ENCODE measurements at places on chromosomes 5 and 9. TPM values are rescaled to one million over a fixed set of nuclear protein-coding genes. Genes with fewer than 3 reads are reported as not detected.

- no peak for DNase-seq
- no peak overlapping the region for H3K4me3 ChIP-seq
- H3K27ac ChIP-seq = no peak overlapping the region
- no peaks in the 10 kb centered on the region for H3K4me1 ChIP-seq
Observed at GRCh38 chr5:152113401-152113800, 188.8 kb upstream of the GLRA1 start.

- H3K27me3 ChIP-seq = no peaks in the 10 kb centered on the region
- no peak overlapping the region for H3K27ac ChIP-seq
- DNase-seq = no peak
- H3K4me1 ChIP-seq = peaks cover 27% of the 10 kb centered on the region
- H3K36me3 ChIP-seq = no peaks in the 10 kb centered on the region
- H3K4me3 ChIP-seq = no peak overlapping the region
Observed at GRCh38 chr9:131589993-131590392, 44.7 kb downstream of the PRRT1B start.

- no peaks in the 10 kb centered on the region for H3K4me1 ChIP-seq
- no peak overlapping the region for H3K4me3 ChIP-seq
- no peak for DNase-seq
- H3K27me3 ChIP-seq = no peaks in the 10 kb centered on the region
- no peak overlapping the region for H3K27ac ChIP-seq
Observed at GRCh38 chr9:124477648-124478285, 27.5 kb downstream of the ADGRD2 start.

Gene ZNF354C
- polyA plus RNA-seq = 0.97 TPM

DNA sequence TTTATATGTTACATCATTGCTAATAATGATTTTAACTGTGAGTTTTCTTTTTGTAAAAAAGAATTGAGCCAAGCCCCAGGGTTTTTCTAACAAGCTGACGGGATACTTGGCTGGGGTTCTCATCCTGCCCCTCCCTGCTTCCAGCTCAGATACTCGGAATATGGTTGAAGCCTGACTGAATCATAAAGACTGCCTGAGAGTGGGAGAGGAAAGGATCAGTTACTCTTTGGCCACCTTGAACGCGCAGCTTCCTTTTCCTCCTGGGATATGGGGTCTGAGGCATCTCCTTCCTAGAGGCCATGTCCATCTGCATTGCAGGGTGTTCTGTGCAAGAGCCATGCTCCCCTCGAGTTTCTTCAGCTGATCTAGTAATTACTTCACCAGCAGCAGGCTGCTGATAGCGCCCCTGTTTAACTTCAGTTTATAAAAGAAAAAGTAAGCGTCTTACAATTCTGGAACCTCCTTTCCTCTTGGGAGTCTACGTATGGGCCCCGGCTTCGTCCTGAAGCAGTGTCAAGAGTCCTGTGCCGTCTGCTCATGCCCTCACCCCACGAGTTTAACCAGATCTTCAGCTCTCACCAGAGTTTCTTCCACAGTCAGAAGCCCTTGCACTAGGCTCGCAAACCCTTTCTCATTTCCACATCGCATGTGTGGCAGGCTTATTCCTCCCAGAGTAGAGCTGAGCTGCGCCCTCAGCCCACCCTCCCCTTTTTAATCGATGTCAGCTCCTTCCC, 130.0 kb downstream of the MVB12B start:
- no peak for DNase-seq
- H3K27me3 ChIP-seq = no peaks in the 10 kb centered on the region
- no peaks in the 10 kb centered on the region for H3K36me3 ChIP-seq

Gene BRIX1
- polyA plus RNA-seq = 46.0 TPM

Gene OBP2B
- polyA plus RNA-seq = not detected

GRCh38 chr5:39948867-39949468, 524.2 kb upstream of the DAB2 start:
- no peaks in the 10 kb centered on the region for H3K27me3 ChIP-seq
- H3K27ac ChIP-seq = no peak overlapping the region
- no peak for DNase-seq
- H3K36me3 ChIP-seq = no peaks in the 10 kb centered on the region

- H3K27ac ChIP-seq = no peak overlapping the region
- DNase-seq = no peak
- H3K36me3 ChIP-seq = no peaks in the 10 kb centered on the region
- H3K4me3 ChIP-seq = no peak overlapping the region
- H3K27me3 ChIP-seq = no peaks in the 10 kb centered on the region
Observed at GRCh38 chr5:27392716-27393115, 354.3 kb upstream of the CDH9 start.

GRCh38 chr5:133825631-133826289, 142.7 kb downstream of the C5orf15 start:
- H3K27me3 ChIP-seq = no peaks in the 10 kb centered on the region
- DNase-seq = peak; percentile 61
- no peak overlapping the region for H3K27ac ChIP-seq

GRCh38 chr5:26245321-26245720, 793.1 kb downstream of the CDH9 start:
- H3K36me3 ChIP-seq = no peaks in the 10 kb centered on the region
- DNase-seq = no peak
- H3K4me1 ChIP-seq = no peaks in the 10 kb centered on the region
- H3K4me3 ChIP-seq = no peak overlapping the region
- H3K27me3 ChIP-seq = no peaks in the 10 kb centered on the region

Gene ADCY2
- polyA plus RNA-seq = not detected

GRCh38 chr9:2050236-2050635, 35.1 kb downstream of the SMARCA2 start:
- no peak overlapping the region for H3K27ac ChIP-seq
- H3K36me3 ChIP-seq = peaks cover 13% of the 10 kb centered on the region
- H3K4me1 ChIP-seq = peaks cover 25% of the 10 kb centered on the region
- DNase-seq = no peak
- H3K27me3 ChIP-seq = no peaks in the 10 kb centered on the region

Gene LMNB1
- polyA plus RNA-seq = 11.3 TPM

- H3K4me3 ChIP-seq = no peak overlapping the region
- no peaks in the 10 kb centered on the region for H3K4me1 ChIP-seq
- H3K27ac ChIP-seq = no peak overlapping the region
- DNase-seq = no peak
Observed at GRCh38 chr5:27221410-27221809, 183.0 kb upstream of the CDH9 start.

DNA sequence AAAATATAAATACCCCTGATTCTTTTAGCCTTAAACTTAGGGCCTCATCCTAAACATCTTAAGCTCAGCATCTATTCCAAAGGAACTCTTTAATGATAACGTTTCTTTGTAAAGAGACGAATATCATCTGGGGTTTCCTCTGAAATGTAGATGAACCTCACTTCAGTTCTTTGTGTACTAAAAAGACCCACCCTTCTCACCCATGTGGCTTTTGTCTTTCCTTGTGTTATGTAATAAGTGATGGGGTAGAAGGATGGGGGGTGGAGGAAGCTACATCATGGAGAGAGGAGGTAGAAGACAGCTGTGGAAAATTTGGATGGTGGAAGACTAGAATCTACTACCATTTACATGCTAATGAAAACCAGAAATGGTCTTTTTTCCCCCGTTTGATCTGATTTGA, 111.0 kb downstream of the NDUFS4 start:
- no peaks in the 10 kb centered on the region for H3K4me1 ChIP-seq
- H3K27ac ChIP-seq = no peak overlapping the region
- DNase-seq = no peak
- H3K27me3 ChIP-seq = no peaks in the 10 kb centered on the region

DNA sequence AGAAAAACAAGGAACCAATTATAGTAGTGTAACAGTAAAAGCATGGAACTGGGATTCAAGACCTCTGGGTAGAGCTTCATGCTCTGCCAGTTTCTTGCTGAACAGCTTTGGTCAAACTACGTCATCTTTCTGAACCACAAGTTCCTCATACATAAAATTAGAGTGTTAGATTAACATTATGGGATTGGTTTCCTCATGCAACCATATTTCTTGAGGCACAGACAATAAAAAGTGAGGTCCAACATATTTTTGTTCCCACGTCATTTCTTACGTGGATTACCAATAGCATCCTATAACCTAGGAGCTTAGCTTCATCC, 354.8 kb downstream of the TMEM232 start:
- no peak for DNase-seq
- no peak overlapping the region for H3K4me3 ChIP-seq
- H3K36me3 ChIP-seq = no peaks in the 10 kb centered on the region
- H3K4me1 ChIP-seq = no peaks in the 10 kb centered on the region
- H3K27me3 ChIP-seq = no peaks in the 10 kb centered on the region

DNA sequence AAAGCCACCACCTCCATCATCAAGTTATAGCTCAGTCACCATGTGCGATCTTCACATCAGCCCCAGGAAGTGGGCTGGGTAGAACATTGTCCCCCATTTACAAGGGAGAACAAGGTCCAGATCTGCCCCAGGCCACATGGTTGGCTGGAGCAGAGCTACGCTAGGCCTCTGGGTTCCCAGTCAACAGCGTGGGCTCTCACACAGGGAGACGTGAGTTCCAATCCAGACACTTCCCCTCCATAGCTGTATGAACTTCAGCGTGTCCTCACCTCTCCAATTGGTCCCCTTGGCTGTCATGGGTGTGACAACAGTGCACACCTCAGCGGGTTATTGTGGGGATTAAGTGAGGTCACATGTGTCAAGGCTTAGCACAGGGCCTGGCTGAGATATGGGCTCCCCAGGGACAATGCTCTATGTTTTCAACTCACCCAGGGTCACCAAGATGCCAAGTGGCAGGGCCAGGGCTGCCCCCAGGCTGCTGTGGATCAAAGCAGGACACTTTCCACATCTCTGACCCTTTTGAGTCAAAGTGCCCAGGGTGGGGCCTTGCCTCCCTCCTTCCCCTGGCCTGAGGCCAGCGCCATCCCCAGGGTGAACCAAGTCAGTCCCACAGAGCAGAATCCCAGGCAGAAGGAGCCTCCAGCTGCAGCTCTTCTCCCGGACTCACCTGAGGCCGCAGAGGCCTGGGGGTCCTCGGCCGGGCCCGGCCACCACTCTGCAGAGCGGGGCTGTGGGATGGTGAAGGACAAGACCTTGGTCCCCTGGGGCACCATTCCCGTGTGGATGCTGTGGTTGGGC, 19.8 kb downstream of the AKNA start:
- no peaks in the 10 kb centered on the region for H3K27me3 ChIP-seq
- H3K36me3 ChIP-seq = peaks cover 59% of the 10 kb centered on the region
- H3K4me3 ChIP-seq = peak overlapping the region; percentile 8
- H3K4me1 ChIP-seq = peaks cover 93% of the 10 kb centered on the region
- peak overlapping the region; percentile 69 for H3K27ac ChIP-seq

- H3K36me3 ChIP-seq = no peaks in the 10 kb centered on the region
- no peak for DNase-seq
- no peaks in the 10 kb centered on the region for H3K4me1 ChIP-seq
- peaks cover 3% of the 10 kb centered on the region for H3K27me3 ChIP-seq
Observed at GRCh38 chr9:89177012-89177943, 1.3 kb downstream of the SHC3 start.

Gene PCDHB4
- polyA plus RNA-seq = not detected

Gene HMGCS1
- polyA plus RNA-seq = 9.0 TPM

- DNase-seq = no peak
- no peak overlapping the region for H3K4me3 ChIP-seq
- peaks cover 7% of the 10 kb centered on the region for H3K36me3 ChIP-seq
- no peak overlapping the region for H3K27ac ChIP-seq
- H3K27me3 ChIP-seq = no peaks in the 10 kb centered on the region
- H3K4me1 ChIP-seq = no peaks in the 10 kb centered on the region
Observed at GRCh38 chr9:125341566-125341965, 79.9 kb downstream of the GAPVD1 start.

- peaks cover 17% of the 10 kb centered on the region for H3K27me3 ChIP-seq
- no peaks in the 10 kb centered on the region for H3K36me3 ChIP-seq
- H3K27ac ChIP-seq = no peak overlapping the region
- no peak overlapping the region for H3K4me3 ChIP-seq
Observed at GRCh38 chr5:159096243-159096923, 3.3 kb downstream of the EBF1 start.

Gene CD180
- 0.22 TPM for polyA plus RNA-seq

Gene SNCB
- not detected for polyA plus RNA-seq
